Left colon (tissue), 2 donors: ENCODE measurements at places on chromosomes 13 and 19.

GRCh38 chr13:78595495-78596398, 7.6 kb downstream of the POU4F1 start:
- no peak for DNase-seq

DNA sequence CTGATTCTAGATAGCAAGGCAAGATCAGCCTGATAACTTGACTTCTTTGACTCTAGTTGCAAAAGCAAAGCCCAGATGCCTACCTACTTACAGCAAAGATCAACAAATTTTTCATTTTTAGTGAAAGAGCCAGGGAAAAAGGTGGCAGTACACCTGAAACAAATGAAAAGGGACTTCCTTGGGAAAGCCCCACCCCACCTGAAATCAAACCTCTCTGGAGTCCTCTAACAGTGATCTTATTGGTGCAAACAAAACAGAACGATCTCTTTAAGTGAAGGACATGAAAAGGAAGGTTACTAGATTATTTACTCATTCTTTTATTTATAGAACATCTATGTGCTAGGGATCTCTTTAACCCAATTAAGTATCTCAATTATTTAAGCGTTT, 507 bp upstream of the LCP1 start:
- no peak for DNase-seq

DNA sequence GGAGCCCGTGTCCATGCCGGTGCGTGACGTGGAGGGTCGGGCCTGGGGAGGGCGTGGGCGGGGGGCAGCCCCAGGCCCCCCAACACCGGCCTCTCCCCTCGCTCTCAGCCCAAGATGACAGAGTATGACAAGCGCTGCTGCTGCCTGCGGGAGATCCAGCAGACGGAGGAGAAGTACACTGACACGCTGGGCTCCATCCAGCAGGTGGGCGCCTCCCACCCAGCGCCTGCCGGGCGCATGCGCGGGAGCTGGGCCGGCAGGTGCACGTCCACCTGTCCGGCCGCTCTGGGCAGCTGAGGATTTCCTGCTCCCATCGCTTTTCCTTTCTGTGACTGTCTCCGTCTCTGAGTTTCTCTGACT, 49.8 kb downstream of the VAV1 start:
- DNase-seq: no peak

GRCh38 chr13:24911133-24911908, 147.4 kb downstream of the RNF17 start:
- no peak for DNase-seq

DNA sequence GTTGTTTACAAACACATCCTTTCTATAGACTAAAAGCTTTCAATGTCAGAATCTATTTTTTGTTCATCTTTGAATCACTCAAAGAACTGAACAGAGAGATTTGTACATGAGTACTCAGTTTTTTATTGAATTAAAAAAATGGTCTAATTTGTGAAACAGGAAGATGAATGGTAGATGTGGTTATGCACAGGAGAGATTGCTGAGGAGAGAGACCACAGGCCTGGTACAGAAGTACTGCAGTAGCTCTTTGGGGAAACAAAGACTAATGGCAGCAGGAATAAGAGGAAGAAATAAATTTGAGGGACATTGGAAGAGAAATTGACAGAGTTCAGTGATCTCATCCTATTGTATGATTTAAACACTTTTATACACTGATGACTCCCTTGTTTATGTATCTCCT, 222.0 kb upstream of the ARGLU1 start:
- DNase-seq: no peak

DNA sequence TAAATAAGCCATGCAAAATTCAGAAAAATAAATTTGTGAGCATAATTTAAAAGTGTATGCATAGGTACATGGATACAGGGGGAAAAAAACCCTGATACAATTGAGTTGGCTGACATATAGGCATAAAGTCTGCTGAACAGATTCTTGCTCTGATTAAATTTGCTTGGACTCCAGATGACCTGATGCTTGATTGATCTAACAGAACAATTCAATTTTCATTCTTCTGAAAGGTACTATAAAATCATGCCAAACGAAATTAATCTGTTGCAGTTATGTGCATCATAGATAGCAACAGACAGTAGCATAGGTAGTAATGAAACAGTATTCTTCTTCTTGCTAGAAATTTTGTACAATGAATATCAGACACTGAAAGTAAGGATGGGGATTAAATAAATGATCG, 578.2 kb upstream of the SLITRK6 start:
- no peak for DNase-seq

DNA sequence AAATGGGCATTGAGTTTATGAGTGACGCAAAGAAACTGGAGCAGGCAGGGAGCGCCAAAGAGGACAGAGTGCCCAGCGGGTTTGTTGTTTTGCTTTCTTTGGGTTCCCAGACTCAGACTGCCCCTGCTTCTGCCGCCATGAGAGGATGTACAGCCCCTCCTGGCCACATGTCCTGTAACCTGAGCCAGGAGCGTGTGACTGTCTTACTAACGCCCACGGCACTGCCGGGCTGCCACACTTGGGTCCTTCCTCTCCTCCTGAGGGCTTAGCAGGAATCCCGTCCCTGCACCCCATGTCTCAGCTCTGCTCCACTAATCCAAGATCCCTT, 80.5 kb downstream of the GPR12 start:
- DNase-seq: no peak

DNA sequence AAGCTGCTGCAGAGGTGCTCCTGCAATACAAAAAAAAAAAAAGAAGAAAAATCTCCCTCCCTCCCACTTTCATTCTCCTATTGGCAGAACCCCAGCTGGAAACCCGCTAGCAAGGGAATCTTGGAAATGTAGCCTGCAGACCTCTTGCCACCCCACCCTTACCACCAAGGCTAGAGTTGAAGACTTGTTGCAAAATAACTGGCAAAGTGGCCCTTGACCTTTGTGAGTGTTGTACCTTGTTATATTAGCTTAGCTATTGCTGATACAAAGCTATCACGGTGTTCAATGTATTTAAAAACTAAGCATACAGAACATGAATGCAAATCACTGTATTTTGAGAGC, 57.5 kb upstream of the KCTD4 start:
- no peak for DNase-seq
